ENCODE measurements at places on chromosomes 6 and 20.

- no peak for DNase-seq
Measured at GRCh38 chr6:144250276-144250675, 34.9 kb upstream of the UTRN start.

DNA sequence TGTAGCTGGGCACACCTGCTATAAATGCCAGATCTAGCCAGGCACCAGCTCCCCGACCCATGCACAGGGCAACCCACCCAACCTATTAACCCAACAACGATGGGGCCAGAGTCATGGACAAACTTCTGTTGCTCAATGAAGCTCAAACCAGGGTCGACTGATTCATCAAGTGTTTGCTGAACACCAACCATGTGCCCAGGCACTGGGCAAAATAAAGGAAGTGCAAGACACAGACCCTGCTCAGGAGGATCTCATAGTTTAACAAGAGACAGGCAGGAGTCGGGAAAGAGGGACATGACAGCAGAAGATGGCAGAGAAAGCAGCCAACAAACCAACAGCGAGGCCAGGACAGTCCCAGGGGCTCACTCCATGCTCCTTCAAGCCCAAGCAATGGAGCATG lies 18.8 kb downstream of the KCNK5 start:
- peak; percentile 35 for DNase-seq

GRCh38 chr20:56458206-56458821 lies 10.1 kb upstream of the RTF2 start:
- DNase-seq = no peak

DNA sequence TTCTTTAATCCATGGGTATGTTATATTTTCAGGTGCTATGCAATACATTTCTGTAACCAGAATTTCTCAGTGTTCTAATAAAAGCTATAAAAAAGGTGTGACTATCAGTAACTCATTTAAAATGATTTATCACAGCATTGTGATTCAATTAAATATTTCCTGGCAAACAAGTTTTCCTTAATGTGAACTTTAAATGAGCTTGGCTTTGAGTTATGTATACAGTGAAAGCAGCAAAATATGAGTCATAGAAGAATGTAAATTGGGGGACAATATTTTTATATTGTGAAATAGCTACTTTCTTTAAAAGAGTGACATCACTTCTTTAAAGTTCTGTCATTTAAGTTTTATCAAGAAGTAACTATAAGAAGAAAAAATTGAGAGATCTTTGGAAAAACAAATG lies 484.9 kb upstream of the MAN1A1 start:
- no peak for DNase-seq

- DNase-seq = no peak
Measured at GRCh38 chr6:119384444-119384843, 34.9 kb upstream of the MAN1A1 start.

GRCh38 chr6:35955970-35956369 lies 35.1 kb upstream of the SRPK1 start:
- DNase-seq = no peak

DNA sequence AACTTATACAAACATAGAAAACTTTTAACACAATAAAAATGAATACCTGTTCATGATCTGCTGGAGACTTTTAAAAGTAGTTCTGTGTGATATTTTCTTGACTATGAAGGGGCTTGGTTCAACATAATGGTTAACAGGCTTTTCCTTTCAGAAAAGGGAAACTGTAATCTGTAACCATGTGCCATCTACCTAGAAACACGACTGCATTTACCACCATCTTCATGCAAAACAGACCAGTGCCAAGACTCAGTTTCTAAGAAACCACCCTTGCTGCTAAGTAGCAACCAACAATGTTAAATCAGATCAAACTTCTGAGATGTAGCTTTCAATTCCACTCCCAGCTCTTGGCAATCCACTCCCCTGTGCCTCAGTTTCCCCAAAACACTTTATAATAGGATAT lies 15.7 kb downstream of the STAU1 start:
- no peak for DNase-seq

DNA sequence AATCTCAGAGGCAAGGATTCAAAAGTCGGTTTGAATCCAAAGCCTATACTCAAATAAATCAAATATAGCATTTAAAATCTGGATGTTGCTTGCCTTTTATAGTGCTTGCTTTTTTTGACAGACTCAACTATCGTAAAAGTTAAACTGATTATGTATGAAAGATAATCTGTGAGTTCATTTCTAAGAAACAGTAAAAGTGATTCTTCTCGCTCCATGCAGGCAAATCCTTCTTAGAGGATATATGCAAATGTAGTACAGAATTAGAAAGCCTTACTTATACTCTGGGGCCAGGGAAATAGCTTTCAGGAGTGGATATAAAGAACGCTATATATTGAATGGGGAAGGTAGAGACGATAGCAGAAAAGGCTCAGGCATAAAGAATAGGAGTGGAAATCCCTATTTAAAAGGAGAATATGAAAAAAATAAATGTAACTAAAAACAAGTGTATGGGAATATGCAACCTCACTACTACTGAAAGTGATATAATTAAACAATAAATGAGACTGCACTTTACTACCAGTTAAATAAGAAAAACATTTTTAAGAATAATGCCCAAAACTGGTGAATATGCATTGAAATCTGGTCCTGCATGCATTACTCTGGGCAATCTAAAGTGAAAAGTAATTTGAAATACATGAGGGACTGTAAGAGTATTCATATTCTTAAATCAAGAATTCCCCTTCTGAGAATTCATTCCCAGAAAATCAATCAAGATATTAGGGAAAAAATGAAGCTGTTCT lies 361.8 kb upstream of the PLCB4 start:
- DNase-seq = no peak

DNA sequence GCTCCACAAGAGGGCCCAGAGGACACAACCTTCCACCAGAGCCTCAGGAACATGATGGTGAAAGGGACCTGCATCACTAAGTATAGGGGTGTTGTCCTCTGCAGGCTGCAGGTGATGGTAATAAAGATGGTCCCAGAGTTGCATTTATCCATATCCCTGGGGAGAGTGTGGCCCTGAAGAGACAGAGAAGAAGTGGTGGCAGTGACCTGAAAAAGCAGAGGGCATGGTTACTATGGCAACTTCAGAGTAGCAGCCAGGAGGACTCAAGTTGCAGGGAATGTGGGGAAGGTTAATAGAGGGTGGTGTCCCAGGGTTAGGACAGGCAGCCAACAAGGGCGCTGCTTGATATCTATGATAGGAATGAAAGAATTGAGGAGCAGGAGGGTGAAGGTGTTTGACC lies 57.1 kb downstream of the HLA-A start:
- DNase-seq = no peak

GRCh38 chr6:130111031-130111430 lies 92.7 kb downstream of the L3MBTL3 start:
- no peak for DNase-seq

DNA sequence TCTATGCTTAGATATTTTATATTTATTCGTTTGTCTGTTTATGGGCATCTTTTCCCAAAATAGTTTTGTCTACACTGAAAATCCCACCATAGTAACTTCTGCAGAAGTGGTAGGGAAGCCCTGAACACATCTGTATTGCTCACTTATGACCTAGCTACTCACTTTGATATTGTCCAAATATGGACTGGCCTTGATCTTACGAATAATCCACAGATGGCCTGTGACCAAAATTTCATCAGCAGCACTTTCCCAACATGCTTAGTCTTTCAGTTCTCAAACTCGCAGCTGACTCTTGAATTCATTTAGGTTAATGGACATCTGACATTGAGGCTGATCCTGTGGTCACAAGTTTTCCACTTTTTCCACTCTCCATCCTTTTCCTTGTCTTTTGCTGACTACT lies 80.8 kb upstream of the BEND3 start:
- DNase-seq = no peak

GRCh38 chr20:45872626-45873025 lies 8.4 kb upstream of the ZSWIM1 start:
- DNase-seq = no peak

- DNase-seq = no peak
Measured at GRCh38 chr6:12635375-12635774, 81.2 kb upstream of the PHACTR1 start.

GRCh38 chr6:146113084-146113623 lies 84.3 kb downstream of the GRM1 start:
- DNase-seq = no peak

DNA sequence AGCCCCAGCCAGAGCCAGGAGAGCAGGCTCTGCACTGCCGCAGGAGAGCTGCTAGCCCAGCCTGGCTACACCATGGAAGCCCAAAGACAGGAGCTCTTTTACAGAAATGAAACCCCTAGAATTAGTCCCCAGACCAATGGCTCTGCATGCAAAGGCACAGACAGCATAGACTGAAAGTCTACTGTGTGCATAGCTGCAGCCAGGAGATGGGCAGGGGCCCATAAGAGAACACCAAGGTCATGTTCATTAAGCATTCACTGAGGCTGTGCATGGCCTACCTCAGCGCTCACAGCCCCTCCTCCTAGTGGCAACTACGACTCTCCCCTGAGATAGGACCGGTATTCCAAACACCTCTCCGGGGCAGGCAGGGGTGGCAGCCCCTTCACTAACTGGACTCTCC lies 34.9 kb downstream of the SNX5 start:
- no peak for DNase-seq

- peak; percentile 54 for DNase-seq
Measured at GRCh38 chr6:43828711-43829110, 58.7 kb downstream of the VEGFA start.

DNA sequence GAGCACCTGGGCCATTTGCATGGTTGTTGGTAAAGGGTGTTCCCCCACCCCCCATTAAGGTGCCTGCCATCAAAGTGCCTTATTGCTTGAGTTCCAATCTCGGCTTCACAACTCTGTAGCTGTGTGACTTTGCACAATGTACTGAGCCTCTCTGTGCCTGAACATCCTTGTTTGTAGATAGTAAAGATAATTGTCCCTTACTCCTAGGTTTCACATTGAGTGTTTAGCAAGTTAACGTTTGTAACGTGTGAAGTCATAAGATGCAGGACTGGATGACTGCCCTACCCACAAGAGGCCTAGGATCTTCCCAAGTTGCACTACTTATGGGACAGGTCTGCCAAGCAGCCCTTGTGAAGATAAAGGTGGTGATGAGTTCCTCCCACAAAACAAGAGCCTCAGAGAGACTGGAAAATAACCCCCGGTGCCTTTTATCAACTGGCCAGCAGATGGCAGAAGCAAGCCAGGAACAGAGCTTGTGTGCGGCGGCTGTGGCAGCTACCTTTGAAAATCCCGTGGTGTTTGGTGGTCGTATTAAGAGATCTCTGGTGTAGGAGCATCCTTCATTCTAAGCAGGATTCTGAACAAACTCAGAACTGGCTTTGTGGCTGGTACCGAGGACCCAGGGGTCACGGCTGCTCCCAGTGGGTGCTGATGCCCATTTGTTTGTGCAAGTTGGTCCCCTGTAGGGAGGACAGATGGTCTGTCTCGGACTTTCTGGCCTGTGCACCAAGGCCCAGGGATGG lies 99.1 kb downstream of the CDH26 start:
- DNase-seq = peak; percentile 91
